Activated gamma-delta T cell treated with Interleukin-2 at 50 U/mL for 16 hours (primary cell): ENCODE measurements at places on chromosomes 2 and 18.

- DNase-seq = no peak
Observed at GRCh38 chr2:138209009-138209408, 244.7 kb downstream of the HNMT start.

GRCh38 chr2:159572459-159572858 is 43.9 kb downstream of the BAZ2B start:
- DNase-seq = no peak

DNA sequence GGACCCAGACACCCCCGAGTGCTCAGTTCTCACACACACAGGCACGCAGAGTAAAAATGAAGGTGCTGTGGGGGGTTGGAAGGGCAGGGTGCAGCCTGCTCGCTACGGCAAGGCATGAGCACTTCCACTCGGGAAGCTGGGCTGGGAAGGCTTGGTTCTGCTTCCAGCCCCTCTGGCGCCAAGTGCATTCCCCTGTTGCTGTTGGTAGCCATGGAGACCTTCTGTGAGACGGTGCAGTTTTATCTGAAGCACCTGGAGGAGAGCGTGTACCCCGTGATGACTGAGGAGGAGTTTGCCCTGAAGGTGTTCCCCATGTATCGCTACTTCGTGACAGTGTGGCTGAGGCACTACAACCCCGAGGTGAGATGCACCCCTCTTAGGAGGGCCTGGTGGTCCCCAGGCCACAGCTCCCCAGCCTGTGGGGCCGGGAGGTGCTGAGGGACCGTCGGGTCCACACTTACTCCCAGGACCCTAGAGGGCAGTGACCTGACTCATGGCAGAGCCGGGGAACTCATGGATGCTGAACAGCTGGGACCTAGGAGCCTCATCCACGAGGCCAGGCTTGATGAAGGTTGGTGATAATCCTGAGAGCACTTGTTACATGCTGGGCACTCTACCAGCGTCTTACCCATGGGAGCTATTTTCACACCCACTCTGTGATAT is 15.5 kb downstream of the MROH2A start:
- DNase-seq = no peak

DNA sequence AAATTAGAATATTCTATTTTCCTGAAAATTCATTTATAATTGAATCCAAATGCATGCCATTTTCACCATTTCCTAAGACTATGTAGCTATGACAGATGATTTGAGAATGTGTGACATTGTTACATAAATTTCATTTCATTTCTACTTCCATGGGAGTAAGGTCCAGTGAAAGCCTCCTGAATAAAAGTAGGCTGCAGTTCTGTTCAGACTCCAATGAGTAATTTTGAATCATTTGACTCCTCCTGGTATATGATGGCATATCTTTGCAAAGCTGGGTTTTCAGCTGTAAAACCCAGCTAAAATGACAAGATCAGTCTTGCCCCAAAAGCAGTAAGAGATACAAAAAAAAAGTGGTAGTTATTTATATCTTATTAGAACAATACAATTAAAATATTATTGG is 101.0 kb upstream of the DNAJC10 start:
- DNase-seq = no peak

GRCh38 chr2:54402350-54402749 is 53.8 kb upstream of the SPTBN1 start:
- DNase-seq = no peak

DNA sequence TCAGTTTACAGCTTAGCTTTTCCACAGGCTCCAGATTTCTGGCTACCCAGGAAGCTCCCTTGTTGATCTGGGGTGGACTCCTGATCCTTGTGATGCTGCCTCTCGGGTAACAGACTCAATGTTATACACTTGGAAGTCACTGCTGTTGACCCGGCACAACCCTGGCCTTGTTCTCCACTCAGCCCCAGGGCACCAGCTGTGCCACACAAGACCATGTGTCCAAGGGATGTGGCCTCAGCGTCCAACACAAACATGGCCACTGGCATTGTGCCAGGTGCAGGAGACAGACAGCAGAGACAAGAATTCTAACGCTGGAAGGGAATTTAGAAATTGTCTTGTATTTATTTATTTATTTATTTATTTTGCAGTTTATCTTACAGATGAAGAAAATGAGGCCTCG is 39.0 kb upstream of the PPP4R1 start:
- no peak for DNase-seq

DNA sequence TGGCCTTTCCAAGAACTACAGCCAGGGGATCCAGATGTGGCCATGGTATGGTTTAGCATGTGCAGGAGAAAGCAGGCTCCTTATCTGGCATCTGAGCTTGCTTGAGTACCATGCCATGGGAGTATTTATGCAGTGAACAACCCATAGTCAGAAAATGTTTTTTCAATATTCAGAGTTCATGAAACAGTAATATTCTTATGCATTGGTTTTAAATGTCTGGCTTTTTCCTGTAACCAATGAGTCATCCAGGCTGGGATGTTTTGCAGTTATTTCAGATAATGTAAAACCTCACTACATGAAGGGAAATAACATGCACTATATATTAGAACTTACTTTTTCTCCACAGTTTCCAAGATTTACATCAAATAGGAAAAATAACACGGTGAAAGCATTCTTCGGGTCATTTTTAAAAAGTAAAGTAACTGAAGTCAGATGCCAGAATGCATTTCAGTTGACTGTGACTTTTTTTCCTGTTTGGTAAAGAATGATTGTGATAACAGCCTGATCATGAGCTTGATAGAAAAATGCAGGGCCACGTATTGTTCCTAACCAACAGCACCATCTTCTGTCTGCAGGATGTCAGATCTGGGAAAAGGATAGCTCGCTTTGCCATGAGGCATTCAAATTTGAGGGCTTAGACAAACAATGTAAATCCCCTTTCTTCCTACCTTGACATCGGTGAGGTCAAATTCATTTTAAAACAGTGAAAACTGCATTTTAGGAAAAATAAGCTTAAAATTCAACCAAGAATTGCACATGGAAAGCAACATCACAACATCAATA is 152.8 kb downstream of the DSC3 start:
- DNase-seq = no peak

- no peak for DNase-seq
Observed at GRCh38 chr2:102337012-102337411, 18.6 kb upstream of the IL18R1 start.

DNA sequence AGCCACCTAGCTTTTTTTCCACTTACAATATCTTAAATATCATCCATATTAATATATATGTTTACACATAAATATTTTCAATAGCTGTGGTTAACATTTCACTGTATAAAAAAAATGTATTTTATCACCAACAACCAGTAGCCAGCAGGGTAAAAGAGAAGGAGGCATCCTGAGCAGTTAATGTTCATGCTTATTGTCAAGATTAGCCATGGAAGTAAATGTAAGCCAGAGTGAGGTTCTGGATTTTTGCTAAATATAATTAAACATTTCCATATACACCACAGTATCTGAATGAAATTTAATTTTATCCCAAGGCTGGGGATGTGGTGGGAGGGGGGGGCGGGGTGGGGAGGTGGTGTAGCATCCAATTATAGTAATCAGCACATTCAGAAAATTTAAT is 80.3 kb upstream of the GRB14 start:
- no peak for DNase-seq

DNA sequence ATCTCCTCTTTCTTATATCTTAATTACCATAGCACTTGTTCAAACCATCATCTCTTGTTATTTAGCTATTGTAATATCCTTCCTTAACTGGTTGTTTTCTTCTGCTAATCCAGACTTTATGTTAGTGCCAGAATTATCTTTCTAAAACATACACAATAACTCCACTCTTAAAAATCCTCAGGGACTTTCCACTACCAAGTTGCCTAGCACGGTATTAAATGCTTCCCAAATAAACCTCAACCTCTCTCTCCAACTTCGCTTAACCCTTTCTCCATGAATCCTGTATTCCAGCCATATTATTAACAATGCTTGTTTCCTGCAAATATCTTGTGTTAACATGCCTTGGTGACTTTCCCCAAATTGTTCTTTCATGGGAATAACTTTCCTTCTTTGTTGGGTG is 84.5 kb downstream of the FAM228A start:
- DNase-seq = no peak

- no peak for DNase-seq
Observed at GRCh38 chr18:67545681-67546080, 29.2 kb upstream of the DSEL start.

DNA sequence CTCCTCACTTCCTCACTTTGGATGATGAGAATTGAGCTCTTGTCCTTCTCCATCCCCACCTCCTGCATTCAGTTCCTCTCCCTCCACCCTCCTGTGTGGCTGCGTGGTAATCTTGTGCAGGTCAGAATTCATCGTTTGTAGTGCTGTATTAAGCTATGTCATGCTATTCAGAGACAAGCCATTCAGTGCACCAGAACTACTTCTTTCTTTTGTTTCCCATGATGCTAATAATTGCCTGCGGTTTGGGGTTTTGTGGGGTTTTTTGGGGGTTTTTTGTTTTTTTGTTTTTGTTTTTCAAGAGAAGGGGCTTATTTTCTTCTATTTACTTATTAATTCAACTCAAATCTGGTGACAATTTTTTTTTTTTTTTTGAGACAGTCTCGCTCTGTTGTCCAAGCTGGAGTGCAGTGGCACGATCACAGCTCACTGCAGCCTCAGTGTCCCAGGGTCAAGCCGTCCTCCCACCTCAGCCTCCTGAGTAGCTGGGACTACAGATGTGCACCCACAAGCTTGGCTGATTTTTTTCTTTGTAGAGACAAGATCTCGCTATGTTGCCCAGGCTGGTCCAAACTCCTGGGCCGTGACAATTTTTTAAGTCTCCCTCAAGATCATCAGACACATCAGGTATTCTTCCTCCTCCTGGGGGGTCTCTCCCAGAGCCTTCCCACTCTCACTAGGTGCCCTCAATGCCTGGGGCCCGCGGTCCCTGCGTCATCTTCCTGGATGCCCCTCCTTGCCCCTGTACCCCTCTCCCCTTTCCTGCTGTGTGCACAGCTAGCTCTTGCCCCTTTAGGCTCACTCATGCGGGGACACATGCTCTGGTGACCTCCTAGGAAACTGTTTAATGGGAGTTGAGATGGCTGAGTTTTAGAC is 37.8 kb downstream of the MAL start:
- no peak for DNase-seq

DNA sequence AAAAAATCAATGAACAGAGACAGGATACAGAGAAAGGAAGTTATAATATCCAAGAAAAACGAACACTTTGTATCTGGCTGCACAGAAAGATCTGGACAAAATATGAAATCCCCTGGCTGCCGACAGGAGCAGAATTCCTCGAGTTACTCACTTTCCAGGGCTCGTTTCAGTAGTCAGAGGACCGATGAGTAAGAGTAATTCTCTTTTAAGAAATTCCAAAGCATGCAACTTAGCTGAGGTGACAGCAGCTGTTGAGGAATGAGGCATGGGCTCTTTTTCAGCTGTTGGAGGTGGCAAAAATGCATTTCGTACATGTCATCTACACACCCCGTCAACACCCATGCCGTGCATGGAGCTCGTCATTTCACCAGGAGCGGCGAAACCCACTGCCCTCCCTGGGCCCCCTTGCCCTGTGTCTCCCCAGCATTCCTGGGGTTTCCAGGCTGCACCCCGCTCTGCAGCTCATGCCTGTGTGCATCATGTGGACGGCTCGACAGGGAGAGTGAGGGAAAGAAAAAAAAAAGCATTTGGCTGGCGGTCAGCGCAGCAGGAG is 210.8 kb upstream of the SMIM21 start:
- DNase-seq = no peak

DNA sequence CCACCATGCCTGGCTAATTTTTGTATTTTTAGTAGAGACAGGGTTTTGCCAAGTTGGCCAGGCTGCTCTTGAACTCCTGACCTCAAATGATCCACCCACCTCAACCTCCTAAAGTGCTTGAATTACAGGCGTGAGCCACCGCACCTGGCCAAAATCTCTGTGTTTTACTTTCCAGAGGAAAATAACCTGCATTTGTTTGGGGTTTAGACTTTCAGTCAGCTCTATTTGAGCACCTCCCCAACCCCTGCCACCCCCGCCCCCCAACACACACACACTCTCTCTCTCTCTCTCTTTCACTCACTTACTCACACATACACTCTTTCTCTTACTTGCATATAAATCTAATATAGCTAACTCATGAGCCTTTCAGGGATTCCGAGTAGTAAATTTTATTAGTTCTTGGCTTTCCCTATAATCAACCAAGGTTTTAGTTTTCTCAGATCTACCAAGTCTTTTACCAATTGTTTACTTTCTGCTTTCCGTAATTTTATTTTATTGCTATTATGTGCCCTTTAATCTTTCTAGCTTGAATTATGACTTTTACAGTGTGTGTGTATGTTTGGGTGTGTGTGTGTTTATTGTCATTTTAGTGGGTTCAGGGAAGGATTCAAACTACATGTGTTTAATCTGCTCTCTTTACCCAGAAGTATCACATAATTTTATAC is 24.5 kb downstream of the MFSD6 start:
- no peak for DNase-seq

DNA sequence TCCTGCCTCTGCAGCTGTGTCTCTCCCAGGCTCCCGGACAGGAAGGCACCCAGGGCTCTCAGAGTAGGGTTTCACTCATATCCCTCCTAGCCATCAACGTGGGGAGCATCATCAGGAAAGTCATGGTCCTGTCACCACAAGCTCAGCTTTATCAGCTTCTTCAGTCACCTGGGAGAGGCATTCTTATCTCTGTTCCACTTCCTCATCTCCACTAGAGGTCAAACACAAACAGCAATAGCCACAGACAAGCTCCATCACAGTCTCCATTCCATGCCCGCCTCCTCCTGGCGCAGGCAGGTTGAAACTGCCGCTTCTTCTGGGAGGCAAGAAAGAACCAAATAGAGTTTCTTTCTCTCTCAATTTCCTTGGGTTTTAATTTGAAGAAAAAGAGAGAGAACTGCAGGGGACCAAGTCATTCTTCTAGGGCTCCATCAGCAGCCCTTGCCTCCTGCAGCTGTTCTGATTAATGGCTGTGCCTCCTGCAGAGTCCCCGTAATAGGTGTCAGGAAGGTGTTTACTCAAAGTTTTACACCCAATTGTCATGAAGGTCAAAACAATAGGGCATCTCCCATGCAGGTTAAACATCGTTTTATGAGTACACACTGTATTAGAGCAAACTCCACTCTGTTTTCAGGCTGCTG is 377.9 kb downstream of the TMEM182 start:
- no peak for DNase-seq

DNA sequence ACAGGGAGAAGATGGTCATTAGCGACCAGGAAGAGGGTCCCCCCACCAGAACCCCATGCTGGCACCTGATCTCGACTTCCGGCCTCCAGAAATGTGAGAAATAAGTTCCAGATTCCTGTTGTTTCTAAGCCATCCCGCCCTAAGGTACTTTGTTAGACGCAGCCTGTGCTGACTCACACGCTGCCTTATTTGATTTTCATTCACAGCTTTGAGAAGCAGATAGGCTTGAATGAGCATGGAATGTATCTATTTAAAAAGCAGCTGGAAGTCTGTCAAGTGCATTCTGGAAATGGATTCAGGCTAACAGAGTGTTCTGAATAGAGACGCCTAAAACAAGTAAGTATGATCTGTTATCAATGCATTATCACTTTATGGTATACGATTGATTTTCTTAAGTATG is 8.3 kb upstream of the IL1R2 start:
- no peak for DNase-seq

- DNase-seq = no peak
Observed at GRCh38 chr2:192394605-192395004, 199.9 kb upstream of the TMEFF2 start.
